ENCODE measurements at places on chromosomes 7 and 10.

DNA sequence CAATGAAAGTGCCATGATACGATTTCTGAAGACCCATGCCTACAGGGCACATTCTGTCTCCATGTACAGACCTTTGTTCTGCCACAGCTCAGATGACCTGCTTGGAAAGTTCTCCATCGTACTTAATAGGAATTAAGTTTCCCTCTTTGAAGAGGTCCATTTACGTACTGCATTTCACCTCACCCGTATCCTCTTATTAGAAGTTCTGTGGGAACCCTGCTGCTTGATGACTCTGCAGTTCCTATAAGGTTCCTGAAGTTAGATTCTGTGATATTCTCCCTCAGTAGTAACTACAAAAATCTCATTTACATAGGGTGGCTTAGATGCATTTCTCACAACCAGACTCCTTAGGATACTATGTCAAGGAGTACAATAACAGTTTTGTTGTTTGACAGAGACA lies 50.9 kb downstream of the MINDY3 start:
- no peak for DNase-seq

DNA sequence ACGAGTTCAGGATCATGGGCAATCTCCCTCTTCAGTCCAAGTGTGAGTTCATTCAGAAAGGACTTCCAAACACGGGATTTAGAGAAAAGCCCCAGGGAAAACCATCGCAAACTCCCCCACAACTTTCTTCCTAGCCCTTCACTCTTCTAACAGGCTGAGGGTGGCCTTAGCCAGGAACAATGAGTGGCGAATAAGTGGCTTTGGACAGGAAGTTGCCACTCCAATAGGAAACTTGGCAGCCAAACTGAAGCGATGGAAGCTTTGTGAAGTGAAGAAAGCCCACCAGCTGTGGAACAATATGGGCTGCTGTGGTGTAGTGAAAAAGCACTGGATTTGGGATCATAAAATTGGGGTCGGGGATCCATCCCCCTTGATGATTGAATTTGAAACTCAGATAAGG lies 193.2 kb downstream of the TEX36 start:
- DNase-seq = no peak

DNA sequence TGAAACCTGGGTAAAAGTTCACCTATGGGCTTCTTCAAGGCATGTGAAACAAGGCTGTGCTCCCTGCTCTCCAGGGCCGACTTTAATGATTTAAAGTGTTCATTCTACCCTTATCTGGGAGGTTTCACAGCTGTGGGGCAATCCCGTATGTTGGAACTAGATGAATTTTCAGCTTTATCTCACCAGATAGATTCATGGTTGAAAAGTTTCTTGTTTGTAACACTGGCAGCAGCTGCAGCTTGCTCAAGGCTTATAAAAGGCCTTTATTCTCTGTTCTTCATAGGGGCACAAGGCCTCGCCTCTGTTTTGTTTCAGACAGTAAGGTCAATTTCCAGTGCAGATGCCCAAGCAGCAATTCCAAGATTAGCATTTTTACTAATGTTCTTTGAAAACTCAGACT lies 70.4 kb upstream of the DNAJB12 start:
- DNase-seq = no peak

DNA sequence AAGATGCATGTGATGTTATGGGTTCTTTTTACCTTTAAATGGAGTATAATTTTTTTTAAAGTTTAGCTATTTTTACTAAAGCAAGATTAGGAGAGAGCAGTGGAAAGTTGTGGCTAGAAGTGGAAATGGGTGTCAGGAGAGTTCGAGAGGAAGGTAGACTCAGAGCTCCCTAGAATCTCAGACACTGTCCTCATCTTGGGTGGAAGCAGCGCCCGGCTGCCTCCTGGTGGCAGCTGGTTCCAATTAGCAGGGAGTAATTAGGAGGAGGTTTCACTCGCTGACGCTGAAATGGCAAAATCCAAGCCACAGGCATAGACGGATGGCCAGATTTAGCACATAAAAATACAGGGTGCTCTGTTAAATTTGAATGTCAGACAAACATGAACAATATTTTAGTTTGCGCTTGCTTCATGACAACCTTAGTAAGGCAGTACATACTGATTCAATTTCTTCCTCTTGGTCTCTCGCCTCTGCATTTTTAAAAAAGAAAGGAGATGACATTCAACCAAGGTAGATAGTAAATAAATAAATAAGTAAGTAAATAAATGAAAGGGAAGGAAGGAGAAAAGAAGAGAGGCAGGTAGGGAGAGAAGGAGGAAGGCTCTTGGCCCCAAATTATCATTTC lies 58.5 kb downstream of the LGI1 start:
- DNase-seq = no peak

- DNase-seq = no peak
Measured at GRCh38 chr10:84089162-84089561, 50.1 kb upstream of the GHITM start.

Measured in activated effector memory CD4-positive, alpha-beta T cell treated with anti-CD3 and anti-CD28 coated beads, Interleukin-2, amount 50 U/mL, for 16 hours (primary cell).